ENCODE measurements at places on chromosomes 11 and 22.
A peak's percentile ranks its signal among the peaks of the same experiment; 100 is the strongest.

- peak; percentile 58 for DNase-seq
These were observed 28.3 kb upstream of the SOX10 start for GRCh38 chr22:38012604-38013072.

DNA sequence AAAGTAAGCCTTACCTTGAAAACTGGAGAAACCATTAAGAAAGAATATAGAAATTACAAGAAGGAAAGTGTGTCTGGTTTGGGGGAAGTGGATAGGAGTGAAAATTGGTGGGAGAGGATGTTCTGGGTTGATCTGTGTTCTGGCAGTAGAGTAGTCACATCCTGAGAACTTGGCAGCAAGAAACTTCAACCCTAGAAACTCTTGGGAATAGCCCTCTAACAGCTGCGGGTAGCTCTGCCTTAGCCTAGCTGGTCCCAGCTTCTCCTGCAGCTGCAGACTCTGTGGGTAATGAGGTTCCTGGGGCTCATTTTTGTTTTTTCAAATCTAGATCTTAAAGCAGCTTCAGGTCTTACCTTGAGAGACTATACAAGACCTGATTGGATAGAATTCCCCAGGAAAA, 24.2 kb upstream of the OR6X1 start:
- no peak for DNase-seq

DNA sequence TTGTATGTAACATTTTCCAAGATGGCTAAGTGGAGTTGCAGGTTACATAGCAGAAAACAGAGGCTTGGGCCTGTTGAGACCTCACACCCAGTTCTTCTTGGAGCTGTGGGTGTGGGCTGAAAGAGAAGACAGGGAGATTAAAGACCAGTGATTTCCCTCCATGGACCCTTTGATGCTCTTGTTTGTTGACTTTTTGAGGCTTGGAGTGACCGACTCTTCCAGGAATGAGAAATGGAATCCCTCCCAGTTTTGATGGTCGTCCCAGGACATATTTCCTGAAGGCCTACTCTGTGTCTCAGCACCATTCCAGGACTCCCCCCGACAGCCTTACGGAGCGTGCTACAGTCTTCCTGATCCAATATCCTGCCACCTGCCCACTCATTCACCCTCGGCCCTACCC, 96.9 kb downstream of the PTPRJ start:
- peak; percentile 67 for DNase-seq

DNA sequence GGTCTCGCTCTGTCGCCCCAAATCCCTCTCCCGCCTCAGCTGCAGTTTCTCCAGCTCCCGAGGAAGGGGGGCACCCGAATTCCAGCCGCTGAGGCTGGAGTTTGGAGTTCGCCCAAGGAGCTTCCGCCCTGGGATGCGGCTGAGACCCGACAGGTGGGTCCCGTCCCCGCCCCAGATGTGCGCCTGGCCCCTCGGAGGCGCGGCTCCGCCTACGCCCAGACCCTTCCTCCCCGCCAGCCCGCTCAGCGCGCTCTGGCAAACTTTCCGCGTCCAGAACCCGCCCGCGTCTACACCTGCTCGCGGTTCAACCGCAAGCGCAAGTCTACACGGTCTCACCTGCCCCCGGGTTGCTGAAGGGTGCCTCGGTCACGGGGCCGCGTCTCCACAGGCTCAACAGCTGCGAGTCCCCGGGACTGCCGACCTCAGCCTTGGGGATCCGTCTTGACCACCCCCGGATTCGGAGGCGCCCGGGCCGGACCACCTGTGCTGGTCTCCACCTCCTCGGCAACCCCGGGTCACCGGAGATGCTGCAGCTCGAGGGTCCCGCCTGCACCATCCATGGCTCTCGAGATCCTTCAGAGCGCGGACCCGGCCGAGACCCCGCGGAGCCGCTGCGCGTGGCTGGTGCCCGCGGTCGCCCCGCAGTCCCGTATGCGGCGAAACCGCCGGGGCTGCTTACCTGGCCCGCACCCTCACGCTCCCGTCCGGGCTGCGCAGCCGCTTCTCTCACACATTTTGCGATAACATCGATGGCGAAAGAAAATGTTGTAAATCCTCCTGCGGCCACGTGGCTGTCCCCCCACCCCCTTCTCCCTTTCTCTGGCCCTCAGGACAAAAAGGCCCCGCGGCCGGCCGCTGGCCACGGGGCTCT, 63.6 kb downstream of the NFAM1 start:
- DNase-seq = no peak

DNA sequence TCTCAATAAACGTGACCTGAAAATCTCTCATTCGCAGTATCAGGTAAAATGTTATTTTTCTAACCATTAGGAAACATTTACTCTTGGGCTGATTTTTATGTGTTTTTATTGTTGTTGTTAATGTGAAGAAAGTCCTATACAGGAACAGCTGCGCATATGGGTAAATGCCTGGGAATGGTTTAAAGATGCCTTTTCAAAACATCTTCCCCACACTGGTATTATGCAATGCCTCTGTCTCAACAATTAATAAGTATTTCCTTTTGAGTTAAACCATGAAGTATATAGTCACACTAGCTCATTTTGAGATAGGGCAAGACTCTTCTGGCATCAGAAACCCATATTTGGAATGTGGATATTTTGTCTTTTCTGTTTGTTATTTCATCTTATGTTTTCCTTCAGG, 13.7 kb upstream of the LIN7C start:
- DNase-seq = no peak

GRCh38 chr22:20520093-20520511, 12.7 kb downstream of the MED15 start:
- DNase-seq = peak; percentile 47

DNA sequence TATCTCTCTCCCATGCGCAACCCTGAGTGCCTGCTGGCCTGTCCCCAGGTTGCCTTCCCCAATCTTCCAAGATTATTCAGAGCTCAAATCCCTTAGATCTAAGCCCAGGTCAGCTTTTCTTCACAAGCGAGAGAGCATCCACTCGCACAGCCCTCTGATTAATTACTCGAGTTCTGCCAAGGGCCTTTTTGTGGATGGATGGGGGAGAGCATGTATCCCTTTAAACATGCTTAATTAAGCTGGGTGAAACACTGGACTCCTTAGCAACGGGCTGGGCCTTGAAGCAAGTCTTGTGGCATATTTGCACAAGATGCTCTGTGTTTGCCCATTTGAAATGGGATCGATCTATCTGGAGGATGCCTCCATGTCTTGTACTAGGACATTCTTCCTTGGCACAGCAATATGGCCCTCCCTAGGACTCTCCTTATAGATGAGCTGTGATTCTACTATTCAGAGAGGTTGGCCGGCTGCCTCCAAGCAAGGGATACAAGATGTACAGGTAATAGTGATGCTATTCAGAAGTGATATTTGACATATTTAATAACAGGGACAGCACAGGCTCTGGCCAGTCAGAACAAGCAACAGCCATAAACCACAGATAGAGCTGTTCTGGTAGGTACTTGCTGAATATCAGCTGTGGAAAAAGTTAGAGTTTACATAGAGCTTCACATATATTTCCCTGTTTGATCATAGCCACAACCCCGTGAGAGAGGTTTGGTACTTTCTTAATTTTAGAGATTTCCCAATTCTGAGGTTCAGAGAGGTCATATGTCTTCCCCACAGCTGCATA, 125.6 kb downstream of the CSNK2A3 start:
- DNase-seq = no peak

DNA sequence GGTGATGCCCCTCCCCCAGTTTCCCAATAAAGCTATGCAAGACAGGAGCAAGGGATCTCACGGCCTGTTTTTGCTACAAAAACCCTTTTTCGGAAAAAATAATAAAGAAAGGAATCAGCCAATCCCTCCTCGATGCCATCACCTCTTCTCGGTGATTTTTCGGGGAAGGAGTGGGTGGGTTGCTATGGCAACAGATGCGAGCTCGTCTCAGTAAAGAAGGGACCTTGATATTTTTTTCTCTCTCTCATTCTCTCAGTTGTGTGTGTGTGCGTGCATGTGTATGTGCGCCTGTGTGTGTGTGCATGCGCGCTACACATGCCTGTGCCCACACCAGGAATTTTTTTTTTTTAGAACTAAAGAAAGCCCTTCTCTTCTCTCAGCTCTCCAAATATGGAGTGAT, 3.8 kb upstream of the NPAS4 start:
- no peak for DNase-seq

DNA sequence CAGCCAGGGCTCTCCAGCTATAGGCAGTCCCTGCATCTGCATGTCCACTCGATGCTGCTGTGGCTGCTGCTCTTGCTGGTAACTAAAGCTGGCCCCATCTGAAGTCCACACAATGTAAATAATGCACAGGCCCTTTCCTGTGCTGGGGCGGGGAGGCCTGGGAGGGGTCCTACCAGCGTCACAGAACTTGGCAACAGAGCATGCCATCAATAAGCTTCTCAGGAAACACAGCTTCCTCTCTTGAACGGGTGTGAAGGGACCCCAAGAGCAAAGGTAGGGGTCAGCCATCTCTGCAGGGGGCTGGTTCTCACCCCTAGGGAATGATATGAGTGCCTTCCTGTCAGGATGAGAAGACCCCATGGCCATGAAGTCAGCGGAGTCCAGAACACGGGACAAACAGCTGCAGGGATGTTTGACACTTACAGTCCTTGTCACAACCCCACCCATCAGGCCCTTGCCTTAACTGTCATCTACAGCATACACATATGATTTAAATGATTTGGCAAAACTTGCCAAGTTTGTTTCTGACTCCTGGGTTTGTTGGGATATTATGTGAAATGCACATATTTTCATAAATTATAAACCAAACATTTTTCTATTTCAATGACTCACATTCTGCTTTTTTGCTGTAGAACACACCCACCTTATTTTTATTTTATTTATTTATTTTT, 39.1 kb upstream of the LYVE1 start:
- no peak for DNase-seq

DNA sequence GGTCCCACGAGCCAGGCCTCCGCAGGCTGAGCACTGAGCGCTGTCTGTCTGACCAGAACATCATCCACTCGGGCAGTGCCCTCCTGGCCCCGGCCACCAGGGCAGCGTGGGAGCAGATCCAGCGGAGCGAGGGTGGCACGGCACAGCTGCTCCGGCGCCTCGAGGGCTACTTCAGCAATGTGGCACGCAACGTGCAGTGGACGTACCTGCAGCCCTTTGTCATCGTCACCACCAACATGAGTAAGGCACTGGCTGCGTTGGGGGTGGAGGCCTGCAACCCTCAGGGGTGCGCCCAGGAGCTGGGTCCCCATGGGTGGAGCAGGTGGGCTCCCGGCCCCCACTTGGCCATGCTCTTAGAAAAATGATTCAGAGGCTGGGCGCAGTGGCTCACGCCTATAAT, 49.7 kb upstream of the PRODH start:
- DNase-seq = no peak

DNA sequence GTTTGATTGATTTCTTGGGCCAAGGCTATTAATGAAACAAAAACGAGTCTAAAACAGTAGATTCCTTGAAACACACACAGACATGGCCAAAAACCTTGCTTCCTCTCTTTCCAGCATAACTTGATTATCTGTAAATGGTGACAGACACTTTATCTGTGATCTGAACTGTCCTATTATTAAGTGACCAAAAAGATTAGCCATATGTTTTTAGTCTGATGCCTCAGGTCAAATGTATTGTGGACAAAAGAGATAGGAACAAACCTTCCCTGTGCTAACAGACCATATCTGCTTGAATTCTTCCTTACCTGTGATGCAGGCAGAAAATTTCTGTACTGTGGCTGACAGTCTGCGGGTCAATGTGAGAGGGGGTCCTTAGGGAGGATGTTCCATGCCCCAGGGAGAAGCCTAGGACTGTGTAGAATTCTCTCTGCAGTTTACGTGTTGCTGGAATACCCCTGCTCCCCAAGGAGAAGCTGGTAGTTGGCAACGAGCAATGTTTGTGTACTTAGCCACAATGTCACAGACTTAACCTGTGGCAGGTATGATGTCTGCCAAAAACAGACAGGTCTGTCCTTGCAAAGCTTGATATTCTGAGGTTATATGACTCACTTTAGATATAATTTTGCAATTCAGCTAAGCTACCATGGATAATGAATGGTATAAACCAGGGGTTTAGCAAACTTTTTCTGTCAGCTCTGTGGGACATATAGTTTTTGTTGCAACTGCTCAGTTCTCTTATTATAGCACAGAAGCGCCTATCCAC, 31.2 kb downstream of the C11orf71 start:
- no peak for DNase-seq

DNA sequence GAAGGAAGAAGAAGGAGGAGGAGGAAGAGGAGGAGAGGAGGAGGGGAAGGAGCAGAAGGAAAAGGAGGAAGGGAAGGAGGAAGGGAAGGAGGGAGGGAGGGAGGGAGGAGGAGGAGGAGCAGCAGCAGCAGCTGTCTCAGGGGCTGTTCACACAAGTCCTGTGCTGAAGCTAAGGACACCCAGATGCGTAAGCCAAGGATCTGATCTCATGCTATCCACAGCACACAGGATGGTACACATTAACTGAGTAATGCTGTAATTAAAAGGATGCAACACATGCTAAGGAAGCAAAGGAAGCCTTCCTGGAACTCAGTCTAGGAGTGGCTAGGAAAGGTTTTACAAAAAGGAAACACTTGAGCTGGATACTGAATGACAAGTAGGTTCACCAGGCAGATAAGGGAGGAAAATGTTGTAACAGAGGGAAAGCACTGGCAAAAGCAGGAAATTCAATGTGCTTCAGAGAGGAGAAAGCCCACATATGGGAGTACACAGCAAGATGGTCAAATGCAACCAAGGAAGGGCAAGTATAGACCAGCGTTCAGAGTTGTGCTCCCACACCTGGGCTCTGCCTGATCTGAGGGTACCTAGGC, 32.0 kb downstream of the TRIM66 start:
- no peak for DNase-seq

DNA sequence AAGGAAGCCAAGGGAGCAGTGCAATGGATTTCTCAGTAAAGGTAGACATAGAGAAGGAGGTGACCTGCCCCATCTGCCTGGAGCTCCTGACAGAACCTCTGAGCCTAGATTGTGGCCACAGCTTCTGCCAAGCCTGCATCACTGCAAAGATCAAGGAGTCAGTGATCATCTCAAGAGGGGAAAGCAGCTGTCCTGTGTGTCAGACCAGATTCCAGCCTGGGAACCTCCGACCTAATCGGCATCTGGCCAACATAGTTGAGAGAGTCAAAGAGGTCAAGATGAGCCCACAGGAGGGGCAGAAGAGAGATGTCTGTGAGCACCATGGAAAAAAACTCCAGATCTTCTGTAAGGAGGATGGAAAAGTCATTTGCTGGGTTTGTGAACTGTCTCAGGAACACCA, 6.6 kb downstream of the TRIM22 start:
- DNase-seq = no peak

- DNase-seq = no peak
These were observed 874 bp upstream of the PLAAT4 start for GRCh38 chr11:63535734-63536133.

- DNase-seq = no peak
These were observed at the start of gene IGLL1 for GRCh38 chr22:23579870-23580575. Gene IGLL1, minus strand, starts transcription at chr22:23580290. Its CDS starts 100 bp downstream, at chr22:23580190.

GRCh38 chr11:17724020-17724908, 4.9 kb downstream of the MYOD1 start:
- DNase-seq = no peak

- DNase-seq = no peak
These were observed 3.5 kb upstream of the YPEL4 start for GRCh38 chr11:57653163-57653562.

DNA sequence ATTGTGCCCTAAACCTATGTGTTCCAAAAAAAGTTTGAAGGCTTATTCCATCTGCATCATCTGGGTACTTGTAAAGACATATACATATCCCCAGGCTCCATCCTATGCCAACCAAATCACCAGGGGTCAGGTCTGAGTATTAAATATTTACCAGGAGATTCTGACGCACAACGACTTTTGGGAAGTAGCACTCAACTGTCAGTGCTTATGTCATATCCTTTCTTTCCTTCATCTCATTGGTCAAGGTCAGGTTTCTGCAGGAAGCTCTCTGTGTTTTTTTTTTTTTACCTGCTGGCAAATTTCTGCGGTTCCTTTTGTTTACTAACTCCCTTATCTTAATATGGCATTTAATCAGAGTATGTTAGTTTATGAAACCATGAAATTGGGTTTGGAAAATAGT, 22.5 kb upstream of the CYP2R1 start:
- DNase-seq = no peak
